SK-MEL-5 (cell line): ENCODE measurements at places on chromosomes 12 and 14. TPM values are rescaled to one million over a fixed set of nuclear protein-coding genes. Genes with fewer than 3 reads are reported as not detected.

GRCh38 chr12:54360717-54361456, 3.4 kb downstream of the GPR84 start:
- peak; percentile 92 for DNase-seq

- no peak for DNase-seq
Observed at GRCh38 chr12:71896205-71896882, 42.3 kb upstream of the TPH2 start.

The CMA1 gene
- total RNA-seq, result not detected in 2 replicates

- DNase-seq, result no peak
Observed at GRCh38 chr12:7441216-7441615, 2.7 kb downstream of the CD163L1 start.
